Activated CD8-positive, alpha-beta T cell treated with anti-CD3 and anti-CD28 coated beads for 36 hours (primary cell): ENCODE measurements at places on chromosomes 4 and X.

DNA sequence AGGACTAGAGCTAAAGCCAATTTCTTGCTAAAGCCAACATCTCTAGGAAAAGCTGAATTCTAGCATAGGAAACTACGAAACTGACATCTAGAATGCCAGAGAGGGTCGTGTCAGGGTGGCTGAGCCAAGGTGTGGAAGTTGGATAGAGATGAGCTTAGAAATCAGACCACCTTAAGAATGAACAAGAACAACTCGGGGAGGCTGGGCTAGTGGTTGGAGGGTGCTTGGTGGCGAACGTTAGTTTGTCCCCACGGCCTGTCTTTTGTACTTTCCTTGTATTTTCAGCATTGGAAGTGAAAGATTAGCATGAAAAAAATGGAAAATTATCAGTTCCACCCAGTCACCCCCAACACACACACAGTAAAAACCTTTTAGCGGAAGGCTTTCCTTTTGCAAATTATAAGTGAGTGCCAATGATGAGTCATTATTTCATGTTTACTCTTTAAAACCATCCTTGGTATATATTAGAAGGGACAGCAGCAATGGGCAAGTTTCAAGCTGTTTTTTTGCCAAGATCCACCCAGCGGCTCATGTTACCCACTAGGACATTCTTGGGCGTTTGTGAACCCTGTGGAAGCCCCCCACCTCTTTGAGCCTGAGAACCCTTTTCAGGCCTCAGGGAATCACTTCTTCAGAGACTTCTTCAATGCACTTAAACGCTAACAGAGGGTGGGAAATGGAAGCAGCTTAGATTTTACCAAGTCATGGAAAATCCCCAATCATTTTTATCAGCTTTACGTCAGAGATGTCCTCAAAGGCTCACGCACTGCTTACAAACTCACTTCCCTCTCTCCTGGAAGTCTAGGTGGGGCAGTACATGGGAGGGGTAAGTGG is 4.9 kb upstream of the PPEF1 start:
- DNase-seq = no peak
- peaks cover 2% of the 10 kb centered on the region for H3K4me1 ChIP-seq
- no peaks in the 10 kb centered on the region for H3K36me3 ChIP-seq
- no peak overlapping the region for H3K4me3 ChIP-seq

DNA sequence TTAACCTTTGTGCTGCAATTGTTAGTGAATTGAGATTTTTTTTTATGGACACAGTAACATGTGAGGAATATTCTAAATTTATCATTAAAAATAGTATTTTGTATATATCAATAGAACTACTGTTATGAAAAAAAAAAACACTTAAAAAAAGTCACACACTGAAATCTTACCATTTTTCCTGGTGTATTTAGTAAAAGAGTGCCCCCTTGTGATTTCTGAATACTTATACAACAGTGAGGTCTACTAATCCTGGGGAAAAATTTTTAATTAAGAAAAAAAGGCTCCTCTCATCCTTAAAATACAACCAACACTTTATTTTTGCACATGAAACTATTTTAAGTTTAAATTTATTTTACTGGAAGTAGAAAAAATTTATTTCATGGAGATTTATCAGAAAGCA is 56.4 kb upstream of the SPOCK3 start:
- H3K4me3 ChIP-seq = no peak overlapping the region
- H3K36me3 ChIP-seq = no peaks in the 10 kb centered on the region
- H3K27me3 ChIP-seq = no peaks in the 10 kb centered on the region
- DNase-seq = no peak
- no peaks in the 10 kb centered on the region for H3K4me1 ChIP-seq

DNA sequence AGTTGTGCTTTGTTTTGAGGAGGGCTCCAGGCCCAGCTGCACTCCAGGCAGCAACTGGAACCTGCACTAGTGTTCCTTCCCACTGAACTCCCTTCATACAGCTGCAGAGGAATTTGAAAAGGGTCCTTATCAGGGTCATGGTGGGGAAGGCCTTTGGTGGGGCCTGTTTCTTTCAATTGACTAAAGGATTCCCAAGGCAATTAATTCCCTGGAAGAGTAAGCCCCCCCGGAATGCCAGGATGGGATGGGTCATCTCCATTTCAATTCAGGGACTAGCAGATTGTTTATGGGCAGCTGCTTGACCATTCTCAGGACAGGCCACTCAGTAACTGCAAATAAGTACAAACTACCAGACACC is 45.3 kb downstream of the TSC22D3 start:
- DNase-seq = no peak
- no peak overlapping the region for H3K27ac ChIP-seq
- no peak overlapping the region for H3K4me3 ChIP-seq
- no peaks in the 10 kb centered on the region for H3K27me3 ChIP-seq
- no peaks in the 10 kb centered on the region for H3K36me3 ChIP-seq
- H3K4me1 ChIP-seq = peaks cover 19% of the 10 kb centered on the region

DNA sequence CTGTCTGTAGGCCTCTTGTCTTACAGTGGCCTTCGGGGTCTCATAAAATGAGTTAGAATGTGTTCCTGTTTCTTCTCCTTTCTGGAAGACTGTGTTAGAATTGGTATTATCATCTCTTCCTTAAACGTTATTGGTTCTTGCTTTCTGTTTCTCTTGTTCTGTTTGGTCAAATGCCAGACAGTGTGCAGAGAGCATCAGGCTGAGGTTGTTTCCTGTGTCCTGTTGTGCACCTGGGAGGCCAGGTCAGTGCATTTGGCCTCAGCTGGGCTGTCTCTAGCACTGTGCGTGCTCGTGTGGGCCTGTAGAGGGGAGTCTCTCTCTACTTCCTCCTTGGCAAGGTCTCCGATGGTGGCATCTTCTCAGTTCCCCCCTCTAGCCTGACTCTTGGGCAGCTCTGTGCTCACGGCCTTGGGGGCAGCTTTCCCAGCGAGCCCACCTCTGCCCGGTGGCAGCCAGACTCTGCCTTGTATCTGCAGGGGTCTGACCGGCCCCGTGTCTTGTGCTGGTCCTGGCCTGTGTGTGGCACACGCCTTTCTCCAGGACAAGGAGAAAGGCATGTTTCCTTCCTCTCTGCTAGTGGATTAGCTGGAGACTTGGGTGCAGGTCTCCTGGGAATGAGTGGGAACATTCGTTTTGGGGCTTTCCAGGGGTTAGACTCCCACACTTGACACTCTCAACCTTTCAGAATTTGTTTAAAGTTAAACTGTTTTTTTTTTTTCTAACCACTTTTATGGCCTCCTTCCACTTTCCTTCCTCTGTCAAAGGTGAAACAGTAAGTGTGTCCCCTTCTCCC is 62.3 kb downstream of the FAM193A start:
- peak overlapping the region; percentile 72 for H3K27ac ChIP-seq
- peak overlapping the region; percentile 11 for H3K4me3 ChIP-seq
- peaks cover 50% of the 10 kb centered on the region for H3K4me1 ChIP-seq

GRCh38 chrX:56025872-56026571 is 206.1 kb upstream of the KLF8 start:
- no peaks in the 10 kb centered on the region for H3K36me3 ChIP-seq
- H3K4me3 ChIP-seq = no peak overlapping the region
- no peak overlapping the region for H3K27ac ChIP-seq
- H3K27me3 ChIP-seq = no peaks in the 10 kb centered on the region

- DNase-seq = no peak
- H3K4me3 ChIP-seq = no peak overlapping the region
- peaks cover 14% of the 10 kb centered on the region for H3K4me1 ChIP-seq
- no peaks in the 10 kb centered on the region for H3K36me3 ChIP-seq
These were observed 131.9 kb upstream of the GPRIN3 start for GRCh38 chr4:89439533-89439932.

DNA sequence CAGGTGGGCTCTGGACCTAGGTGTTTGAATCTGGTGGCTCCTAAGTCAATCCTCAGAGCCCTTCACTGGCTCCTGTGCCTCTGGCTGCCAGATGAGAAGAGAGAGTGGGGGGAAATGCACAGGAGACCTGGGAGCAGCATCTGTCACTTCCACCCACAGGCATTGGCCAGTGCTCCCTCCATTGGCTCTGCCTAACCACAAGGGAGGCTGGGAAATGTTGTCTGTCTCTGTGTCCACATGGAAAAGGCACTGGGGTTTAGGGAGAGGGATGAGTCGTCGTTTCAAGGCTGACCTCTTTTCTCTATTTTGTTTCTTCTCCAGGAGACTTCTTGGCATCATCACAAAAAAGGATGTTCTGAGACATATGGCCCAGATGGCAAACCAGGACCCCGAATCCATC is 76.4 kb downstream of the CLCN4 start:
- no peak for DNase-seq
- H3K27me3 ChIP-seq = no peaks in the 10 kb centered on the region
- no peaks in the 10 kb centered on the region for H3K36me3 ChIP-seq
- H3K4me1 ChIP-seq = no peaks in the 10 kb centered on the region

GRCh38 chrX:103747163-103747562 is 29.5 kb upstream of the PLP1 start:
- no peaks in the 10 kb centered on the region for H3K4me1 ChIP-seq
- no peak overlapping the region for H3K27ac ChIP-seq
- H3K4me3 ChIP-seq = no peak overlapping the region
- H3K36me3 ChIP-seq = no peaks in the 10 kb centered on the region

DNA sequence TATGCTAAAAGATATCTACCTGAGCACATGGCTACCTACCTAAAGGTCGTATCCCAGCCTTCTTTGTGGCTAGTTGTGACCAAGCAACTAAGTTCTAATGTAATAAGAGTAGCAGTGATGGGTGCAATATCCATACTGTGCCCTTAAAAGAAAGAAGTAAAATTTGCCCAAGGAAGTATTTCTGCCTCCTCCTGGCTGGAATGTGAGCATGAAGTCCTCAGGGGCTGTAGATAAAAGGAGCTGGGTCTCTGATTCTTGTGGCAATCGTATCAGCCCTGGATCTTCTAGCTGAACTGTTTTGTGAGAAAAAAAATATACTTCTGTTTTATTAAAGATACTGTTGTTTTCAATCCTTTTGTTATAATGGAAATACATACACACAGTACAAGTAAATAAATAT is 217.4 kb downstream of the GPAT3 start:
- H3K4me3 ChIP-seq = no peak overlapping the region
- peaks cover 3% of the 10 kb centered on the region for H3K27me3 ChIP-seq
- H3K36me3 ChIP-seq = no peaks in the 10 kb centered on the region

GRCh38 chr4:1469607-1470392 is 63.6 kb upstream of the NKX1-1 start:
- H3K27ac ChIP-seq = no peak overlapping the region
- no peak for DNase-seq
- H3K27me3 ChIP-seq = peaks cover 9% of the 10 kb centered on the region
- H3K4me1 ChIP-seq = no peaks in the 10 kb centered on the region
- no peak overlapping the region for H3K4me3 ChIP-seq

DNA sequence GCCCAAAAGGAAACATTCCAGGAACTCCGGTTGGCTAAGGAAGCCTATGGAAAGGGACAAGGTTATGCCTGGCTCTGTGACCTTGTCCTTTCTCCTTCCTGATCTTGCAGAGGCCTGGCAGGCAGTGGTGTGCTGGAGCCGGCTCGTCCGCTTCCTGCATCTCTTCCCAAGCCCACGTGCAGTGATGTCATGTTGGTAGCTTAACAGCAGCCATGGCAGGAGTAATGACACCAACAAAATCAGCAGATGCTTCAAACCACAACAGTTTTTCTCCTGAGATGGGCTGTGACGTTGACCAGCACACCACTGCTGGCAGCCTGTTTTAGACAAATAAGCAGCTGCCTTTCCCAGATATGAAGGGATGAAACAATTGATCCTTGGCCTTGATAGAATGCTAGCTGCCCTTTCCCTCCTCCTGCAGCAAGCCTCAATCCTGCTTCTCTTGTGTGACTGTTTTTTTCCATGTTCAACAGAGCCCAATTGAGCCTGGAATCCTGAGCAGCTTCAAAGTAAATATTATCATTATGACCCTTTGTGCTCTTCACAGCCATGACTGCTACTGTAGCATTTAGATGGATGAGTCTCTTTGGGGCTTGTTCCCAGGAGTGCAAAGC is 23.4 kb downstream of the SEPTIN6 start:
- H3K27ac ChIP-seq = peak overlapping the region; percentile 55
- no peak overlapping the region for H3K4me3 ChIP-seq
- no peaks in the 10 kb centered on the region for H3K27me3 ChIP-seq
- peaks cover 14% of the 10 kb centered on the region for H3K4me1 ChIP-seq
- peaks cover 32% of the 10 kb centered on the region for H3K36me3 ChIP-seq
- no peak for DNase-seq

GRCh38 chrX:1507511-1508463 is 29.2 kb downstream of the P2RY8 start:
- peaks cover 37% of the 10 kb centered on the region for H3K36me3 ChIP-seq
- DNase-seq = peak; percentile 77
- H3K4me1 ChIP-seq = peaks cover 32% of the 10 kb centered on the region

- no peak for DNase-seq
- H3K27ac ChIP-seq = peak overlapping the region; percentile 2
- peaks cover 7% of the 10 kb centered on the region for H3K36me3 ChIP-seq
- no peak overlapping the region for H3K4me3 ChIP-seq
- H3K4me1 ChIP-seq = peaks cover 81% of the 10 kb centered on the region
These were observed 18.9 kb downstream of the ADD1 start for GRCh38 chr4:2862528-2862927.

GRCh38 chr4:121696581-121697461 is at the start of gene ANXA5:
TSS of gene ANXA5 (minus strand) at chr4:121696980. CDS start at chr4:121696589, 391 bp downstream.
- peak; percentile 80 for DNase-seq
- peaks cover 23% of the 10 kb centered on the region for H3K4me1 ChIP-seq
- peak within 1 kb of the TSS; percentile 93 for H3K27ac ChIP-seq
- peaks cover 3% of the 10 kb centered on the region for H3K36me3 ChIP-seq
- peaks cover 40% of the 10 kb centered on the region for H3K27me3 ChIP-seq

- H3K27me3 ChIP-seq = no peaks in the 10 kb centered on the region
- DNase-seq = no peak
- no peak overlapping the region for H3K27ac ChIP-seq
- peaks cover 2% of the 10 kb centered on the region for H3K36me3 ChIP-seq
These were observed 87.6 kb downstream of the HAUS3 start for GRCh38 chr4:2154215-2154740.

DNA sequence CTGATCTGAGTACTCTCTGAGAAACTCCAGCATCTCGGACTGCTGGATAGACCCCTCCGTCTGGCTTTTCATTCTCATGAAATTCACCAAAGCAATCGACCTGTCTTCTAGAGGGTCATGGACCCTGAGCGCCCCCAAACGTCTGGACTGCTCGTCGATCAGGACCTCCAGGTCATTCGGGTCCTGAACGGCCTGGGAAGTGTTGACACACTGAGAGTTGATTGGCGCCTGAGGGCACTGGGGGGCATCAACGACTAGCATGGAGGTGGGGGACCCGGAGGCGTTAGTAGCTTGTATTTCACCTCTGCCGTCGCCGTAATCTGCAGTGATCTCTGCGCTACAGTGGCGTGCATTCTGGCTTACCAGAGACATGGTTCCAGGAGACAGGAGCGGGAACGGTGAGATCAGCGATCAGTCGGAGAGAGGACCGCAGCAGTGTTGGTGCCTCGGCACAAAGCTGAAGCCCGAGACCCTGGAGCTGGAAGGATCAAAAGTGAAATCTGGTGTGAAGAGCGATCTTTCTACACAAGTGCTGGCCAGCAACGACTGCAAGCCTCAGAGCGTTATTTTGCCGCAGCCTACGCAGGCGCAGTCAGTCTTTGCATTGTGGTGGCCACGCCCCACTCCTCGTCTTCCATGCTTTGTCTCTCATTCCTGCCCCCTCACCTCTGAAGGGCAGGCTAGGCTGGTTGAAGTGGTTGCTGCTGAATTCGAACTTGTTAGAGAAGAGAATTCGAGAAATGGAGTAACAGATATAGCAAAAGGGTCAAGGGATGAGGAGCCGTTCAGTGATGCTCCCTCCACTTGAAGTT is at the start of gene MAGEE2:
MAGEE2 (minus strand) TSS at position 575 of the 812 bp plus-strand sequence; CDS start at position 372, 203 bp downstream.
- H3K4me3 ChIP-seq = peak within 1 kb of the TSS; percentile 72
- peaks cover 11% of the 10 kb centered on the region for H3K27me3 ChIP-seq
